ENCODE measurements at places on chromosomes 4 and X.

DNA sequence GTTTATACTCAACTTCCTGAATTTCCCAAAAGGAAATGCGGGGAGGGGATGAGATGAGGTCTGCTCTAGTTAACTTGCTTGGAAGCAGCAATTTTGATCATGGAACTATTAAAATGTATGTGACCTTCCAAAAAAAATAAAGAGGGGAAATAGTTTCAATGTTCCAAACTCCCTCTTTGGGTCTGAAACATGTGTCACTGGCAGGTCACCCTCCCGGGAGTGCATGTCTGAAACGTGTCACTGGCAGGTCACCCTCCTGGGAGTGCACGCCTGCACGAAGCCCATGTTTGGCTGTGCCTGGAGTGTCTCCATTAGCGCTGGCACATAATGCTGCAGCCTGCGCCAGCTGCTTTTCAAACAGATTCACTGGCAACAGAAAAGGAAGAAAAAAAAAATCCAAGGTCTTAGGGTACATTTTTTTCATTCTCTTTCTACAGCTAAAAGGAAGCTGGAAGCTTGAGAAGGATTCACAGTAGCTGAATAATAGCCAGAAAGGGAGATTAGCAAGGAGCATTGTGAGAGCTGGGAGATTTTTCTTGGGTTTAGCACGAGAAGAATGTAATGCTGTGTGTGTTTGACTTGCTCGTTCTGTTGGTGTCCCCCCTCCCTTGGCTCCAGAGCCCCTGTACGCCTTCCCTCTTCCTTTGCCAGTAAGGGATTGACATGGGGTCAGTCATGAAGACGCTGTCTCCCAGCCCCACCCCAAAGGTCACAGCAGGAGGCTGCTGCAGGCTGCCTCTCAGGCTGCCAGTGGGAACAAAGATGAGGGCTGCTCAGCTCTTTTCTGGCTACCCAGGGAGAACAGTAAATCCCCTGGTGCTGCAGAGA is 39.2 kb upstream of the TLR3 start:
- no peak for DNase-seq

DNA sequence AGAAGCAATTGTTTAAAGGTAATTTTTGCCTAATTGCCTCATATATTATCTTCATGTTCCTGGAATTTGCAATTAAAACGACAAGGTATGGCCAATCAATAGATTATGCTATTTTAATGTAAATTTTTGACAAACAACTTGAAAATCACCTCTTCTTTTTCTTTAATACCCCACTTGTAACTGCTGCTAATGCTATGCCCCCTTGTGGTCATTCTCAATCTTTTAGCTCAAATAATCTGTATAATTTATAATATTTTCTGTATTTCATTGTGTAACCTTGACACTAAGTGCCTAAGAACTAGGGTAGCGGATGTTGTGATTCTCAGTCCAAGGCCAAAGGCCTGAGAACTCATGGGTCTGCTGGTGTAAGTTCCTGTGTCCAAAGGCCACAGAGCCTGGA is 831.7 kb upstream of the POU3F4 start:
- DNase-seq, result no peak

DNA sequence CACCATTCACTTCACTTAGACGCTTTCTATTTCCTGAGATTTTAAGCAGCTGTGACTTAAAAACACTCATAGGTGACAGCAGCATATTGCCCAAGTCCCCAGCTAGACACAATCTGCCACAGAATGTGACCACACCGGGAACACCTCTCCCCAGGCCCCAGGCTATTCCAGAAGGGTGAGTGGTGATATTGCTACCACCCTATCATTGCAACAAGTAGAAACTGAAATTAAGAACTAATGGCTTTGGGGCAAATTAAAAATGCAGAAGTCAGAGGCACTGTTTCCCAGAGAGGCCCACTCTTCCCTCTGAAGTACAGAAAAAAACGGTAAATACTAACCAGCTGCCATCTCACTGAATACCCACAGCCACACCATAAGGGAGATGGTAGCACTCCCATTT is 35.0 kb downstream of the QDPR start:
- no peak for DNase-seq

DNA sequence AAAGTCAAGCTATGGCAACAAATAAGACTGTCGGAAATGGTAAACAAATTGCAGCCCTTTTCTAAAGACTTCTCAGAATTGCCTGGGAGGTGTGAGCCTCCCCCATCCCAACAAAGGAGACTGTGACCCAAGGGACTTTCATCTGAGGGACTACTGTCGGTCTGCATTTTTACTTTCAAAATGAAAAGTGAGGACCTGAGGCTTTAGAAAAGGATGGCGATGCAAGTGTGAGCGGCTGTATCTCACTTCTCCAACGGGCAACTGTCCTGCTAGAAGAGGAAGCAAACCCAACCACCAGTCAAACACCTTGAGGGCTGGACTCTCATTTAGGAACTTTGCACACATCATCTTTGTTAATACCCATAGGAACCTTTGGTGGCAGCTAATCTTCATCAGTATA is 62.6 kb upstream of the CLNK start:
- no peak for DNase-seq

DNA sequence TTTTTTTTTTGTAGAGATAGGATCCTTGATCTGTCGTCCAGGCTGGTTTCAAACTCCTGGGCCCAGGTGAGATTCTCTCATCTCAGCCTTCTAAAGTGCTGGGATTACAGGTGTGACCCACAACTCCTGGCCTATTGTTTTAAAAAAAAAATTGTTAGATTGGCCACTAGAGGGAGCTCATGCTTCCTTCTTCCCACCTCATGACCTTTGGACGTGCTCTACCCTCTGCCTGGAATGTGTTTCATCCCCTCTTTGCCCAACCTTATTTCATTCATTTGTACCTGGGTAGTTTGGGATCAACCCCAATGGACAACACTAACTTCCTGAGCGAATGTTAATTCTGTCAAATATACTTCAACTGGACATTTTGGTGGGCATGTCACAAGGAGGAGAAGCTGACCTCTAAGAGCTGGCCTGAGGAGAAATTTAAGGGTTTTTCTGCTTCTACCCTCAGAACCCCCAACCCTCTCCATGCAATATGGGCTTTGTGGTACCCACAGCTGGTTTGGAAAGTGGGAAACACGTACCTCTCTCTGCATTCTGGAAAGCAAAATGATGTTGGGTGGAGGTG is 6.4 kb downstream of the PPEF2 start:
- no peak for DNase-seq

- no peak for DNase-seq
Observed at GRCh38 chrX:84187533-84188319, at the start of gene RPS6KA6. Gene RPS6KA6 (minus strand): TSS chrX:84188199. CDS start chrX:84187899, 300 bp downstream.

DNA sequence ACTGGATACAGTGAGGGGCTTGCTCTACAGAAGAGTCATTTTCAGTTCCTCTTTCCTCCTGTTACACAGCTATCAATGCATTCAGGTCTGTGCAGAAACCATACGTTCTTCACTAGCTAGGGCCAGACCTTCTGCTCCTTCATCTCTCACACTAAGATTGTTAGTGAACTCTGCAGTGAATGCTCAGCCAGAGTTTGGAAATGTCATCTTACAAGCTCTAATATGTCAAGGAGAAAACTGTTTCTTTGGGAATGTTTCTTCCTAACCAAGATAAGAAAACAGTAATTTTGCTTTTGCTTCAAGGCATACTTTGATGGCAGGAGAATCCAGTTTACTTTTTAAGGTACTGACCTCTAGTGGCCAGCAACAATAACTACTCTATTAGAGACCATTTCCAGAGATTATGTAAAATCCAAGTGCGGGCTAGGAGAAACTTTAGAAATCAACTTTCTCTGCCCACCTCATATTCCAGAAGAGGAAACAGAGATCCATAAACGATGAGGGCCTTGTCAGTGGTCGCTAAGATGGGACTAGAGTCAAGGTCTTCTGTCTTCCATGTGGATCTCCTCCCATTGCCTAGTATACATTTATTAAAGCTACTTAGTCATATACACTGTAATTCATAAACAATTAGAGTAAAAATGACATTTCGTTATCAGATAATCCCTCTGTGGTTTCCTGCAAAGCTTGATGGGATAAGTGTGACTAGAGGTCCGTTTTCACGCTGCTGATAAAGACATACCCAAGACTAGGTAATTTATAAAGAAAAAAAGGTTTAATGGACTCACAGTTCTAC is 12.1 kb upstream of the CC2D2A start:
- DNase-seq, result no peak

DNA sequence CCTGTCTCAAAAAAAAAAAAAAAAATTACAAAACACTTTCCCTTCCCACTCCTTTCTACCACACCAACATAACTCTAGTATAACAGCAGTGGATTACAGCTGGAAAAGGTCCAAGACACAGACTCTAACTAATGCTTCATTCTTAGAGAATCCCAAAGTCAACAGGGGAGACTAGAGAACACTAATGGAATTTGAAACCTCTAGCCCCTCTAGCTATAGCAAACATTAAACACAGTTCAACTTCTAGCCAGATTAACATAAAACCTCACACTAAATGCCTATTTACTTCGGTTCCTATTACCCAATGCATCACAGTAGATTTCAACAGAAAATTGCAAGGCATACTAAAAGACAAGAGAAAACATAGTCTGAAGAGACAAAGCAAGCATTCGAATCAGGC is 10.5 kb upstream of the DHX15 start:
- no peak for DNase-seq

- no peak for DNase-seq
Observed at GRCh38 chr4:168586926-168587325, 90.1 kb downstream of the PALLD start.

DNA sequence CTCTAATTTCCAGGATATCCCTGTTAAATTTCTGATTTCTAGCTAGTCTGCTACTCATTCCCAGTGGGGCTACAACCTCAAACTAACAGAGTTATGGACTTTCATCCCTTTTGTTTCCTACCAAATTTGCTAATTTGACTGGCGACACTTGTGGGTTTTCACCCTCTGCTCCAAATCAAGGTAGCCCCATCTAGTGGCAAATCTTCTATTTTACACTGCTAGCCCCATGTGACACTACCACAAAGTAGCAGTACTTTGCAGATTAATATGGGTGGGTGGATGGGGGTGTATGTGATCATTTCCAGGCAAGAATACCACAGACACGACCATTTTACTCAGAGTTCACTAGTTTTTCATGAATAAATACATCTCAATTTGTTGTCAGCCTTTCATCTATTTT is 150.3 kb downstream of the MSL3 start:
- DNase-seq, result peak; percentile 7

GRCh38 chr4:39950861-39951481 is 26.7 kb downstream of the PDS5A start:
- DNase-seq, result no peak
